ENCODE measurements at places on chromosomes 6 and 20.

DNA sequence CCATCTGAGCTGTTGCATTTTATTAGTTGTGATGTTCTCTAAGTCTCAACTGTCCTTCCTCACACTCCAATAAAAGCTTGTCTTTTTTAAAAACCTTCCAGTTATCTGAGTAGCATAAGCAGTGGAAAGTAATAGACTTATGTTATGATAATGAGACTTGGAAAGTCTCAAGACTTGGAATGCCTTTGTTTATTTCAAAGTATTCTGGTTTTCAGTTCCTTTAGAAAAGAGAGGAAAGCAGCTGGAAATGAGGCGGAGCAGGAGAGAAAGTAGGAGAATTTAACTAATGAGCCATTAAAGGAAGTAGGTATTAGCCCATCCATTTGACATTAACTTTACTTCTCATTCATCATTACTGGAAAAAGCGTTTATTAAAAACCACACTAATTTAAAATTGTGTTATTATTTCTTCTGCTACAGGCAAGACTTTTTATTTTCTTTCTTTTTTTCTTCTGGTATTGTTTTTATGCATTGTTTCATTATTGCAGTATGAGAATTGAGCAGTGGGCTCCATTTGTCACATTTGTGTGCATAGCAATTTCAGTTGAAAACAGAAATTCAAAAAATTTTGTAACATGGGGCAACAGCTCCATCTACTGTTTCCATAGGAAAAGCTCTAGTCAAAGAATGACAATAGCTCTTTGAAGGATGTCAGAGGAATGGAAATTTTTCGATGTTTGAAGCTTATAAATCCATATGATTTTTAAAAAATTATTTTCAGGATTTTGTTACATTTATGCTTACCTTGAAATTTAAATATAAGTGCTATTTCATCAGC, 194.8 kb downstream of the COL9A1 start:
- no peak for DNase-seq

DNA sequence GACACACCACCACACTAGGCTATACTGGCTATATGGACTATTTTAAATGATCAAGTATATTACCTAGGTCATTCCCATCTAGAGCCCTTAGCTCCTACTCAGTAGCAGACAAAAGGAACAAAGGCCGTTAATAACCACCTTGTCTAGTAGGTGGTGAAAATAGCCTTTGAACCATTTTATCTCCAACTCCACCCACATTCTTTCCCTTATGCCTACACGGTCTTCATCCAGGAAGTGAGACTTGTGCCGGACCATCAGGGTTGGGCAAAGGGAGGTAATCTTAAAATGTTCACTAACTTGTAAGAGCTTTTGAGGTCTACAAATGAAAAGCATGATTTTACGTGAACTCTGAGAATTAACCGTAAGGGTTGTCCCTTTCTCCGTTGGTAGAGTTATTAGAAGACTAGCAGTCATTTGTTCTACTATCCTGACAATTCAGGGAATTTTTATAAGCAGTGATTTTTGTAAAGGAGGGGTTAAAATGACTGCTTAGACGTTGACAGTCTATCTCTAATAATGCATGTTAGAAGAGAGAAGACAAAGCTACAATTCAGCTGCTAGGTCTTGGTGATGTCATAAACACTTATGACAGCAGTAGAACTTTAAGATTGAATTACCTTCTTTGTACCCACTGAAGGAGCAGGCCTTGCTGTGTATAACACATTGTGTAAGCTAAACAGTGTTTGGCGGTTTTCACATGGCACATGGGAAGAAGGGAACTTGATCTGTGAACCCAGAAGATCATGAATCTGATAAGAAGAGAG, 371.8 kb upstream of the JAG1 start:
- DNase-seq = no peak

DNA sequence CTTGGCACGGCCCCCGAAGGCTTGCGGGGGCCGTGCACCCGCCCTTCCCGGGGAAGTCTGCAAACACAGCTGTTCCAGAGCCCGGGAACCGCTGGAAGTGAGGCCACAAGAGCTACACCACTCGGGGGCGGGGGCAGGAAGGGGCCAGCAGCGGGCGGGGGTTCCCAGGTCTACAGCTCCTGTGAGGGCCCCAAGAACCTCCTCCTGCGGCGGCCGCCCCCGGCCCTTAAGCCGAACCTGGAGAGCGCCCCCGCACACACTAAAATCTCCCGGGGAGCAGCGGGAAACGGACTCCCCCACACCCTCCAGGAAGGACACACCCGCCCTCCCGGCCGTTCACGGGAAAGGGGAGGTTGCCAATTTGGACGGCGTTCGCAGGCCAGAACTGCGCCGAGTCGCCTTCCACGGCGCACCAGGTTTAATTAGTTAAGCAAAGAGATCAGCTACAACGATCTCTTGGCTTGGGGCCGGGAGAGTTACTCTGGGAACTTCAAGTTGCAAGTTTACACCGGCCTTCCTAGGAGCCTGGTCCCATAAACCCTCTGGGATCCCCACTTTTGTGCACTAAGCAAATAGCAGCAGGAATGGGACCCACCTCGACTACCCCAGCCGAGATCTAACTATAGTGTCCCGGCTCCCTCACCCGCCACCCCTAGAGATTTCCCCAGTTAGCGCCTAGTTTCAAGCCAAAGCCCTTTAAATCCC, 1.7 kb downstream of the JAG1 start:
- peak; percentile 65 for DNase-seq

DNA sequence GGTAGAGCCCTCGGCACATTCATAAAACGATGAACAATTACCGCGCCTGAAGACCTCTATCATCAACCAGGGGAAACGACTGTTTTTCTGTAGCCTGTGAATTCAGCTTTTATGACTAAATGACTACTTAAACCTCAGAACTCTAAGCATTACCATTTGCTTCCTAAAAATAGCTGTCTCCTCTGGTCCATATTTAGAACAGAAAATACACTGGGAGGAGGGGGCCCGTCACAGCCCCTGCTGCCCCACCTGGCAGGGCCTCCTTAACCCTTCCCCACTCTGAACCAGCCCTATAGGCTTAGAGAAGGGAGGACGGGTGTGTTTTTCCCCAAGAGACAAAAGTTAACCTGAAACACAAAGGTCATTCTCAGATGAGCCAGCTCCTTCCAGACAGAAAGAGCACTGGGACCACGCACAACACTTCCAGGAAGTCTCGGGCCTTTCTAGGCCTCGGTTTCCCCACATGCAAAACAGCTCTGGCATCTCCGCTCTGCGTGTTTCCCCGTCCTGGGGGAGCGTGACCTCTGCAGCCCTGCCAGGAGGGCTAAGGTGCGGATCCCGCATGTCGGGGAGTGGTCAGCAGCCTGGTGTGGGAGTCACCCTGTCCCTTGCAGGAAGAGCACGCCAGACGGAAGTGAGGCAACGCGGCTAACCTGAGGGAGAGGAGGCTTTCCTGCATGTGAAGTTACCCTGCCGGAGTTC, 193.9 kb downstream of the DLL1 start:
- DNase-seq = no peak

DNA sequence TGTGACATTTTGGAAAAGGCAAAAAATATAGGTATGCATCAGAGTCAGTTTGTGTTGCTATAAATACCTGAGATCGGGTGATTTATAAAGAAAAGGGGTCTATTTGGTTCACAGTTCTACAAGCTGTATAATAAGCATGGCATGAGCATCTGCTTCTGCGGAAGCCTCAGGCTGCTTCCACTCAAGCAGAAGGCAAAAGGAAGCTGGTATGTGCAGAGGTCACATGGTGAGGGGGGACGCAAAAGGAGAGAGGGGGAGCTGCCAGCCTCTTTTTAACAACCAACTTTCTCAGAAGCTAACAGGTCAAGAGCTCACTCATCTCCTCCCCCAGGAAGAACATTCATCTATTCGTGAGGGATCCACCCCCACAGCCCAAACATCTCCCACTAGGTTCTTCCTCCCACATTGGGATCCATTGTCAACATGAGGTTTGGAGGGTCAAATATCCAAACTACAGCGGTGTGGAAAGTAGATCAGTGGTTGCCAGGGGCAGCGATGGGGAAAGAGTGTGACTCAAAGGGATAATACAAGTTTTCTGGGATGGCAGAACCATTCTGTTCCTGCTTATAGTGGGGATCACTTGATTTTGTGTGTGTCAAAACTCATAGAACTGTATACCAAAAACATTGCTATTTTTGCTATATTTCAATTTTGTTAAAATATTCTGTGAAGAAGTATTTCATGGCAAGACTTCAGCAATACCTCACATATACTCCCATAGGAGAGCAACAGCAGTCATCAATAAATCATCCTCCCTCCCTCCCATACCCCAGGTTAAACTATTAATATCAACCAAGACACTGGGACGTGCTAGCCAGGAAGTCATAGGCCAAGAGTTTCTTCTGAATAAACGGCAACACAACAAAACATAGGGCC, 9.9 kb upstream of the FAM50B start:
- no peak for DNase-seq

All from esophagus squamous epithelium (tissue), 5 donors.